Right ventricle myocardium inferior (tissue), 1 donor: ENCODE measurements at places on chromosomes 7 and 10. TPM values are rescaled to one million over a fixed set of nuclear protein-coding genes. Genes with fewer than 3 reads are reported as not detected.

DNA sequence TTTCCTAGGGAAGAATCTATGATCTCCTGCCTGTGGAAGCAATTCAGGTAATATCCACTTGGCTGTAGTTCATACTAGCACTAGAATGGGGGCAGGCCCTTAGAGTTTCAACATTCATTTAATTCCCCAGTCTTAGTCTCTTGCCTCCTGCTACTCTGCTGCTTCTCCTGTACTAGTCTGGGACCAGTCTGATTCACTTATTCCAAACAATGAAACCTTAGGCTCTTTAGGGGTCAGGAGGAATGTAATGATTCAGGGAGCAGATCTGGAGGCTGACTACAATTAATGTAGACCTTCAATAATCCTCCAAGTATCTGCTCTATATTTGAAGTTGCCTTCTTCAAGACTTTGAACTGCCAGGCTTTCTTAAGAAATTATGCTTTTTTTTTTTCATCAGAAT is 101.8 kb downstream of the GNAT3 start:
- DNase-seq, result no peak

- no peak for DNase-seq
Observed at GRCh38 chr10:78450807-78451485, 417.3 kb downstream of the RPS24 start.

DNA sequence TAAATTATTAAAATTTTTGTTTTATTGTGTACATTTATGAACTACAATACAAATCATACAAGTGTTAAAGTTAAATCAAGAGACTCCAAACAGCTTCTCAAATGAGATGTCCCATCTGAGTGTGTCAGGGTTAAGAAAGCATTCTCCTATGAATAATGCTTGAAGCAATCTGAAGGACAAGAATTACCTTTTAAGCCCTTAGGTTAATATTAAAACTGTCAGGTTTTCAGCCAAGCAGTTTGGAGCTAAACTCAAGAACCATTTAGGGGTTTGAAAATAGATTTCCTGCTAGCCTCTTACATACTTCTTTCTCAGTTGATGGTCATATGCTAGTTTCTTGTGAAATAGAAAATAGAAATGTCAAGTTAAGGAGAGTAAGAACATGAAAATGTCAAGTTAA is 38.3 kb downstream of the LIPJ start:
- DNase-seq, result no peak

DNA sequence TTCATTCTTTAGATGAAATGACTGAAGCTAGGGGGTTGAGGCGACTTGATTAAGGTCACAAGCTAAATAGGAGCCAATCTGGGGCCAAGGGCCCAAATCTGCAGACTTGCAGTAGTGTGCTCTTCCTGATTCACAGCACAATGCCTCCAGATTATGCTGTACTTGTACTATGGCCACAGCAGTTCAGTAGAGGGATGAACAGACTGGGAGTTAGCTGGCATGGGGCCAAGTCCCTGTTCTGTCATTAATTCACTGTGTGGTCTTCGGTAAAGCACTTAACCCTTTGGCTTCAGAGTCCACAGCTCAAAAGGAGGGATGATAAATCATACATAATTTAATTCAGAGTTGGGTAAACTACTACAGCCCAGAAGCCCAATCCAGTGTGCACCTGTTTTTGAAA is 196.8 kb downstream of the XPNPEP1 start:
- DNase-seq, result no peak

DNA sequence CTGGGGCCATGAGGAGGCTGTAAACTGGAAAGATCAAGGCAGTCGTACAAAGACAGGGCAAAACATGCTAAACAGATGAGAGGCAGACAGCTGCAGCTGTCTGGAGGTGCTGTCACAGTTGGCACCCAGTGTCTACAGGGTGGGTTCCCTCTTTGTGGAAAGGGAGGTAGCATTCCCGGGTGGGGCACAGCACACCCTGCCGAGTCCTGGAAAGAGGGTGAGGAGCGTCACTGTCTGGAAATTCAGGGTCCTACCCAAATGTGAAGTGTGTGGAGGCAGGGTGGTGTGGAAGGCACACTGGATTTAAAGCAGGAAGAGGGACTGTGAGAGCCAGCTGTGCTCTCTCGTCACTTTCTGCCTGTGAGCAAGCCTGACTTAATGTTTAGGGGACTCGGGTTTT is 356.2 kb downstream of the SDK1 start:
- DNase-seq, result no peak

The CHST15 gene
- total RNA-seq, result 3.8 TPM

The NANOS1 gene
- 16.0 TPM for total RNA-seq
